Liver (tissue), 10 donors: ENCODE measurements at places on chromosomes 3 and 15.

DNA sequence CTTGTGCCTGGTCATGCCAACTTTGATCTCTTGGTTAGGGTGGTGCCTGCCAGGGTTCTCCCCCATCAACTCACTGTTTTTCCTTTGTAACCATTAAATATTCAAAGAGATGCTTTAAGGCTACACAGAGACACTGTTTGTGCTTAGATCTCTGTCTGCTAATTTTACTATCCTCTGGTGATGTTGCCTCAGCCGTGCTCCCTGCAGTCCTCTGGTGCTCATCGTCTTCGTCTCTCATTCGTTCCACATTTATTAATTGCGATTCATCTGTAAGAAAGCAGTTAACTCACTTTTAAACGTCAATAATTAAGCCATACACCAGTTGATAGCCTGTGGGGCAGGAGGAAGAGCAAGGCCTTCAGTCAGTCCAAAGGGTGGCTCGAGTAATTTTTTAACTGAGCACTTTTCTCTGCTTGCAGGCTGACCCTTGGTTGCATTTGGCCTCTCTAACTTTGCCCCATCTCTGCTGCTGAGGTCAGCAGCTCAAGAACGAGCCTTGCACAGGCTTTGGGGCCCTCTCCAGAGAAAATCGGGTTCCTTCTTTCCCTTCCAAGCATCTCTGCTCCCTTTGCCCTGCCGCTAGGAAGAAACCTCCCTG, 62.9 kb downstream of the KLF15 start:
- peak; percentile 34 for DNase-seq

GRCh38 chr3:17489139-17489538, 253.3 kb downstream of the TBC1D5 start:
- DNase-seq: no peak

- no peak for DNase-seq
These were observed 49.0 kb downstream of the MEF2A start for GRCh38 chr15:99614749-99615288.

DNA sequence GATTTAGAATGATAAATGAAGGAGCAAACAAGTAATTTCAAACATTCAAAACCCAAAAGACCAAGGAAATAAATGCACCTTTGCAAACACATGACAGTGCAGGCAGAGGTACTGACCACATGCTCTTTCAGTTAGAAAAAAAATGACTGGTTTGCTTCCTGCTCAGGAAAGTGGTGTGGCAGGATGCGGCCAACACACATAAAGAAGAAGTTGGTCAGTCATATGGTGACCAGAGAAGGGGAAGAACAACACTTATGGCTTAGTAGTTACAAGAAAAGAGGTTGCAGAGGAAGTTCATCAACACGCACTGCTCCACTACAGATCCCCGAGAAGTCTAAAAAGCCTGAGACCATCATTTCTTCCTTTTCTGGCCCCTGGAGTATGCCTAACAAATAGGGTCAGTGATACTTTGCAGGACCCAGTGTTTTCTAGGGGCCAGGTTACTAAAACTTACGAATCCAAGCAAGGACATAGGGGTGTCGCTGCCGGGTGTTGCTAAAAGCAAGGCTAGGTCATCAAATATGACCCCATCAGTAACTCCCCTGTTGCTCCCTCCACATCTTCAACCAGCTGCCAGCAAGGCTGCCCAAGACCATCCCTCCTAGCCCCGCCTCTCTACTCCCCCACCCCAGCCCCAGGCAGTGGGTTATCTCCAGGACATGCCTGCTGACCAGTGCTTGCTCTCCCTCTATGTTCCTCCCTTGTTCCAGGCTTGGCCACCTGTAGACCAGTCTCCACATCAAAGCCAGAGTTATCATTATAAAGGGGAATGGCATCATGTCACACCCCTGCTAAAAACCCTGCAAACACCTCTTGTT, 11.2 kb downstream of the ATP8B4 start:
- DNase-seq: no peak

- no peak for DNase-seq
These were observed 433.3 kb downstream of the RAP2B start for GRCh38 chr3:153595186-153595815.

DNA sequence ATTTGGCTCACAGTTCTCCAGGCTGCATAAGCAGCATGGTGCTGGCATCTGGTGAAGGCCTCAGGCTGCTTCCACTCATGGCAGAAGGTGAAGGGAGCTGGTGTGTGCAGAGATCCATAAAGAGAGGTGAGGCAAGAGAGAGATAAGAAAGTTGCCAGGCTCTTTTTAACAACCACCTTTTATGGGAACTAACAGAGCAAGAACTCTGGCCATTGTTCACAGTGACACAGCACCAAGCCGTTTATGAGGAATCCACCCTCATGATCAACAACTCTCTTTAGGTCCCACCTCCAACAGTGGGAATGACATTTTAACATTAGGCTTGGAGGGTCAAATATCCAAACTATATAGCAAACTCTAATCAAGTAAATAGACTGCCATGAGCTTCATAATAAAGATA, 557.2 kb upstream of the SUCLG2 start:
- DNase-seq: no peak

- no peak for DNase-seq
These were observed 25.5 kb upstream of the SKOR1 start for GRCh38 chr15:67799801-67800205.

DNA sequence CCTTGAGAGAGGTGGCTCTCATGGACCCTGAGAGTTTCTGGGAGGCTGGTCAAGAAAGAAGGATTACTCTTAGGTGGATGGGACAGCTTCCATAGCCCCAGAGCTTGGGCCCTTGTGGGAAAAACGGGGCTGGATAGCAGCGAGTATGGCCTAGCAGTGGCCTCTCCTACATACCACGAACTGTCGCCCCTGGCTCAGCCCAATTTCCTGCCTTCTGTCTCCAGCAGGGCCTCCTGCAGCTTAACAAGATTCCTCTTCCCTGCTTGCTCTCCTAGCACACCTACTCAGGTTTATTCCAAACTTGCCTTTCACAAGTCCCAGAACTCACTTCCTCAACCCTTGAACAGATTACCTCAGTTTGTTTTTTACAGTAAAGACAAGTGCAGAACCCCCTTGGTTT, 139.7 kb upstream of the TPM1 start:
- DNase-seq: no peak

GRCh38 chr3:48739617-48739954, 22.6 kb upstream of the IP6K2 start:
- no peak for DNase-seq

DNA sequence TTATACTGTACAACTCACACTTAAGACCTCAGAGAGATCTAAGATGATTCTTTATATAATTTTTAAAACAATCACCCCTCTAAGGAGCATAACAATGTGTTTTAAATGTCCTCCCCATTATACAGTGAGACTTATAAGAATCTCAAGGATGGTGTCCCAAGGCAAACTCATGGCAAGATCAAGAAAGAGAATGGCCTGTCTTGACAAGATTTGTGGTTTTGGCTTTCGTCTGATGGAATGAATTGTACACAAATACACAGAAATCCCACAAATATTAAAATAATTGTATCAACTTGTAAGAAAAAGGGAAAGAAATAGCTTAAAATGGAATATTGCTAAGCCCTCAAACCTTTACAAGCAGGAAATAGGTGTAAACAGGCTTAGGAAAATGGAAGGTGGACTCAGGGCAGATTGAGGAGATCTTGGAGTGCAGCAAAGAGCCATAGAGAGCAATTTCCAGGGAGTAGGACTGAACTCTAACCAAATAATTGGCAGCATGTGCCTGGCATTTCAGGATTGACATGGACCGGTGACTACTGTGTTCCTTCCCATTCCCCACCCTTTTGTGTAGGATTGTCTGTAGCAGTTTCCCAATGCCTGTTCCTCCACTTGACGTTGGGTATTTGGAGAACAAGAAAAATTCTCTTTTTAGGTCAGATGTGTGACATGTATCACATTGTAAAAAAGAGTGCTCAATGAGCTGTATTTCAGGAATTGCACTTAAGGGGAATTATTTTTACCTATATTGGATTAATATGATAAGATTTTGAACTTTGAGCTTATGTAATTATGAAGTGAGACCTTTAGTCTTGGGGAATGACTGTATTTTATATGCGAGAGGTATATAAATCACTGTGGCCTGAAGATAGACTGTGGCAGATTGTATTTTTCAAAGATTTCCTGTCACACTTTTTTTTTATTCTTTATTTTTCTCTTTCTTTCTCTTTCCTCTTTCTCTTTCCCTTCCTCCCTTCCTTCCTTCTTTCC, 317.8 kb upstream of the SLITRK3 start:
- DNase-seq: no peak

DNA sequence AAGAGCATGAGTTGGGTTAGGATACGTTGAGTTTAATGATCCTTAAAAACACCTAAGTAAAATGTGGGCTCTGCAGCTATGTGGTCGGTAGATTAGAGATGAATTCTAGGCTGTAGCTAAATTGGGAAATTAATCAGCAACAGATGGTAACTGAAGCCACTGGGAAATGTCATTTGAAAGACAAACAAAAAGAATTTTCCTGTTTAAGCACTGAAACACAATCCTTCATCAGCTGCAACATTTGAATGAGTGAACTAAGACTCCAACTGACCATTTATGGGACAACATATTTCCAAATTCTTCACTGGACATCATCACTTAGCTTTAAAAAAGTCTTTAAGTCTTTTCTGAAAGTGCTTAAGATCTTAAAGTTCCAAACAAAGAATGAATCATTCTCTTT, 226.9 kb downstream of the ZNF385D start:
- no peak for DNase-seq

GRCh38 chr3:76096036-76096435, 310.7 kb upstream of the ZNF717 start:
- no peak for DNase-seq

DNA sequence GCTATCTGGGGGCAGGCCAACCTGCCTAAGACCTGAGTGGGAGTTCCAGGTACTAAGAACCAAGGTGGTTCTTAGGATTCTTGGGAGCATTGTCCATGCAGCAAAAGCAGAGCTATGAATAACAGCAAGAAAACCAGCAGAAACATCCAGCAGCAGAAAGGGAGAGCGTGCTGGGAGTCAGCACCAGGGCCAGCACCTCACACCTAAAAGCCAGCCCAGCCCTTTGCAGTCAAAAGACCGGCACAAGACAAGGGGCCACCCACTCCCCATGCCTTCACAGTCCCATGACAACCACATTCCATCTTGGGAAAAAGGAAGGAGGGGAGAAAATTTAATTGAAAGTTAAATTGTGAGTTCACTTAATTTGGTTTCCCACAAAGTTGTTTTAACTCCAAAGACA, 364.9 kb downstream of the AGBL1 start:
- DNase-seq: no peak

GRCh38 chr3:189529889-189530471, 101.2 kb upstream of the TP63 start:
- no peak for DNase-seq

GRCh38 chr15:73956743-73957135, 30.5 kb downstream of the LOXL1 start:
- DNase-seq: no peak

GRCh38 chr15:90037961-90038631, 37.0 kb downstream of the ZNF710 start:
- DNase-seq: no peak

DNA sequence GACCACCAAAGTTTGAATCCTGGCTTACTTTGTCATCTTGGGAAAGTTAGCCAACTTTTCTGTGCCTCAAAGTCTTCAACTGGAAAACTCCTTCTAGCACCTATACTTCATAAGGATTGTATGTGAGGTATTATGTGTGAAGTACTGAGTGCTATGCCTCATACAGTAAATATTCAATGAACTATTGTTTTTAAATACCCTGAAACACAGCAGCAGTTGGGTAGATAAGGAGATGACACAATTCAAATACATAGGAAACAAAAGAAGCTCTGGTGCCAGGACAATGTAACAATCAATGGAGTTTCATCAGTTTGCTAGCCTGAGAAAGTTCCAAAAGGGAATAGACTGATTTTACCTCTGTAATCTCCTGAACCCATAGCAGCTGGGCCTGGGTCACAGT, 43.3 kb downstream of the TUBGCP4 start:
- no peak for DNase-seq

GRCh38 chr15:98609144-98609852, 39.0 kb upstream of the IGF1R start:
- no peak for DNase-seq

DNA sequence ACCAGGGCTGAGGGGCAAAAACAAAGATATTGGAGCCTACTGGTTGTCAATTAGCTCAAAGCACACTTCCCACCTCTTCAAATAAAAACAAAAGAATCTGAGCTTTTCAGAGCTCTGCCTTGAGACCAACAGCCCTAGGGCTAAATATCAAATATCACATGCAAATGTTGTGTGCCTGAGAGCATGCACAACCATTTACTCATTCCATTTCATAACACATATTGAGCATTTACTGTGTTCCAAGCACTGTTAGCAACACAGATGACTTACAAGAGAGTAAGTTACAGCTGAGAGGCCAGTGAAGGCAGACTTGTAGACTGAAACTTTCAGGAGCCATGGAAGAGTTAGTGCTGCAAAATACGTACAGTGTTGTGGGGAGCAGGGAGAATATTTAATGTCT, 222.4 kb downstream of the CPNE4 start:
- no peak for DNase-seq
